IMR-90 (cell line): ENCODE measurements at places on chromosomes 6 and 20. TPM values are rescaled to one million over a fixed set of nuclear protein-coding genes. Genes with fewer than 3 reads are reported as not detected.
A peak's percentile ranks its signal among the peaks of the same experiment; 100 is the strongest.

Gene PRPH2
- 0.83 and 1.1 TPM in 2 replicates for total RNA-seq

DNA sequence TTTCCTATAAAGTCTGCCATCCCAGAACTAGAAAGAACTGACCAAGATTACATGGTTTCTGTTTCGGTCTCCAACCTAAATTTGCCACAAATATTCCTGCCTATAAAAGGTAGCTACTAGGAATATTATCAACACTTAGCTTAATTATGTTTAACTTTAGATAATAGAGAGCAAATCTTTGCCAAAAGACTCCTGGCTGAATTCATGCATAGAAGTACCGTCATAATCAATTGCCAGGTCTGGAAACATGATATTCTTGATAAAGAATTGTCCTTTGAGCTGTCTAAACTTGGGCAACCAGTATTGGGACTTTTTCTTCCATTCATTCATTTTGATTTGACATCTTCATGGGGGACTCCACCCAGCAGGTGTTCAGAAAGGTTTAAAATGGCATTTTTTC is 22.4 kb downstream of the CALHM6 start:
- no peak for DNase-seq
- no peaks in the 10 kb centered on the region for H3K4me1 ChIP-seq
- H3K36me3 ChIP-seq: no peaks in the 10 kb centered on the region

Gene PTGIS
- total RNA-seq: 1.1 and 1.6 TPM in 2 replicates

GRCh38 chr6:15527838-15528617 is 134.8 kb downstream of the DTNBP1 start:
- no peaks in the 10 kb centered on the region for H3K27me3 ChIP-seq
- no peak overlapping the region for H3K27ac ChIP-seq
- H3K36me3 ChIP-seq: peaks cover 22% of the 10 kb centered on the region
- peak; percentile 44 for DNase-seq

DNA sequence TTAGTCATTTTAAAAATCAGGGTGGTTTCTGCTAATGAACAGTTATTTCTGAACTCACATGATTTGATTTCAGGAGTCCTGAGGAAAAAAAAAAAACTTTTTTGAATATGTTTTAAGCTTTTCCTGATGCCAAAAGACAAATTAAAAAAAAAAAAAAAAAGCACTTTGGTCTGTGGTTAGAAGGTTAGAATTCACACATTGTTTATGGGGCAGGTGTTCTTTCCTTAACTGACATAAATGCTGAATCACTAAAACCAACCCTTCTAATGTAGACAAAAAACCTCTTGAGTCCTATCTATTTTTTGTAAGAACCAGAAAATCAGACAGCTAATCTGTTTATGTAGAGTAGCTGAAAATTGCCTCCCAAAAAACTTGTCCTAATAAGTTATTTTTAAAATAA is 20.4 kb downstream of the THEMIS start:
- no peak overlapping the region for H3K4me3 ChIP-seq
- H3K27ac ChIP-seq: no peak overlapping the region
- no peak for DNase-seq
- H3K27me3 ChIP-seq: no peaks in the 10 kb centered on the region; the same call in 1 of the 2 replicates
- no peaks in the 10 kb centered on the region for H3K4me1 ChIP-seq
- no peaks in the 10 kb centered on the region for H3K36me3 ChIP-seq

DNA sequence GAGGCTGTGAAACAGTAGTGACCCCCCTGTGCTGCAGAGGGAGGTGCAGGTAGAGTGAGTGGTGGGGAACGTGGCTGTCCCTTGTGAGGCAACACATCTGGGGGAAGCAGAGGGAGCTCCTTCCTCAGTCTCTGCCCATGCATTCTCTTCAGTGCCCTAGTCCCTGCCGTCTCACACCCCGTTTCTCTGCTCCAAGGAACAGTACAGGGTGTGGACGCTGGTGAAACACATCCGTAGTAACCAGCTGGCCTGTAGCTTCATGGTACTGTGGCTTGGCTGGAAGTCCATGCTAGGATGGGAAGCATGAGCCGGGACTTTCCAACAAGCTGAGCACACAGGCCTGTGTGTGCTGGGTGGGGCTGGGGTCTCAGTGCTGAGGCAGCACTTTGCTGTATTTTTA is 25.4 kb upstream of the CST3 start:
- H3K27ac ChIP-seq: no peak overlapping the region
- H3K27me3 ChIP-seq: peaks cover 6% of the 10 kb centered on the region
- no peaks in the 10 kb centered on the region for H3K36me3 ChIP-seq
- DNase-seq: no peak
- H3K4me3 ChIP-seq: no peak overlapping the region

Gene C6orf52
- total RNA-seq: not detected in 2 replicates

DNA sequence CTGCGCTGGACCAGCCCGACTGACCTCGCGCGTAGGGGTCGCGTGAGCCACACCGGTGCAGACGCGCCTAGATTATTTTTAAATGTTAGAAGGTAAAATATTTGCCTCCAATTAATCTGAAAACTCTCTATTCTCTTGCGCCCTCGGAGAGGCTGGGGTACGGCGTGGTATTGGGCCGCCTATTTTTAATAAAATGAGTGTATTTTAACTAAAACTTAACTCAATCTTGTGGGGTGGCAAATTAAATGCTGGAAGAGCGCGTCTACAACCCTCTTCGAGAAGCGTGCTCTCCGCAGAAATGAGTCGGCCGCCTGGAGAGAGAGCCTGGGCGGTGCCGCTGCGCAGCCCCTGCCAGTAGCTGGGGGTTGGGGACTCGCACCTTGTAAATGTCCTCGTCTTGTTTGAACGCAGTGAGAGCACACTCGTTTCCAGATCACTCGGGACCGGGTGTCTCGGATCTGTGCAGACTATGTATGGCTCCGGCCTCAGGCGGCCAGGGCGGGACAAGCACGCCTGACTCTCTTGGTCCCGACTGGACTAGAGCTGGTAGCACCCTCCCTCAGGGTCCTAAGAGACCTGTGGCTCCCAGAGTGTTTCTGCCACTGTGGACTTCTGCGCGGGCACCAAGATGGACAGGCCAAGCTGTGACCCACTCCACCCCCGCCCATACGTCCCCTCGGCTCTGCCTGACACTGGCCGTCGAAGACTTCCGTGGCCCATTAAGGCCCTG is 2.0 kb upstream of the MAFB start:
- peaks cover 73% of the 10 kb centered on the region for H3K27me3 ChIP-seq
- H3K36me3 ChIP-seq: no peaks in the 10 kb centered on the region
- DNase-seq: no peak

Gene HSPA1L
- 1.3 and 1.4 TPM in 2 replicates for total RNA-seq

- peaks cover 31% of the 10 kb centered on the region for H3K36me3 ChIP-seq
- no peaks in the 10 kb centered on the region for H3K27me3 ChIP-seq
- H3K27ac ChIP-seq: no peak overlapping the region
- DNase-seq: peak; percentile 39
Measured at GRCh38 chr20:19802492-19803158, 44.6 kb downstream of the RIN2 start.

Gene OR2J3
- total RNA-seq: not detected in 2 replicates

Gene SLC17A3
- not detected in 2 replicates for total RNA-seq

DNA sequence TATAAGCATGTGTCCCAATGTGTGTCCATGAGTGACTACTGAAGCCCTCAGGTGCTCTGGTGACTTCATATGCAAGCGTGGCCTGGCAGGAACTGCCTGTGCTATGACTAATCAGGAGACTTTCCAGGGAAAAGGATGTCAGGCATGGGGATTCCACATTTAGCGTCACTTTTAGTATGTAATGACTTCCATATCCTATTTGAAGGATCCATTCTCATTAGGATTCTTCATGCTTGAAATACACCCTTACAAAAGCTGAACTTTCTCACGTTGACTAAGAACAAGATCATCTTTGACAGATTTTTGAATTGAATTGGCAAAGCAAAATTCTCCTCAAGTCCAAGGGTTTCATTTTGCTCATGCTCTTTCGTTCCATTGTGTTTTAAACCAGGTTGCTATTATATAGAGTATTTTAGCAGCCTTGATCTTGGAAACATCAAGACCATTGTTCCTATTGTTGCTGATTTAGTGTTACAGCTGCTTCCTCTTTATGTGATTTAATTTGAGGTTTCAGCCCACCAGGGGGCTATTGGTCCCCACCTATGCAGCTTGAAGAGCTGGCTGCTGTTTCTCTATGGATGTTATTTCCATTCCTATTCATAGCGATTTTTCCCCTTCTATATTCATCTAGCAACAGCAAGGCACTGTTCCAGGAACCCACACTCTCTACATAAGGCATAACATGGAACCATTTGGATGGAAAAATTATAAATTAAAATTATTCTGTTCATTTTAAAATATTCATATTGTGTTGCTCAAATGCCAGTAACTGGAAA is 418.6 kb downstream of the CDKAL1 start:
- H3K4me3 ChIP-seq: no peak overlapping the region
- no peaks in the 10 kb centered on the region for H3K27me3 ChIP-seq
- H3K27ac ChIP-seq: no peak overlapping the region
- DNase-seq: peak; percentile 83
- peaks cover 5% of the 10 kb centered on the region for H3K4me1 ChIP-seq

DNA sequence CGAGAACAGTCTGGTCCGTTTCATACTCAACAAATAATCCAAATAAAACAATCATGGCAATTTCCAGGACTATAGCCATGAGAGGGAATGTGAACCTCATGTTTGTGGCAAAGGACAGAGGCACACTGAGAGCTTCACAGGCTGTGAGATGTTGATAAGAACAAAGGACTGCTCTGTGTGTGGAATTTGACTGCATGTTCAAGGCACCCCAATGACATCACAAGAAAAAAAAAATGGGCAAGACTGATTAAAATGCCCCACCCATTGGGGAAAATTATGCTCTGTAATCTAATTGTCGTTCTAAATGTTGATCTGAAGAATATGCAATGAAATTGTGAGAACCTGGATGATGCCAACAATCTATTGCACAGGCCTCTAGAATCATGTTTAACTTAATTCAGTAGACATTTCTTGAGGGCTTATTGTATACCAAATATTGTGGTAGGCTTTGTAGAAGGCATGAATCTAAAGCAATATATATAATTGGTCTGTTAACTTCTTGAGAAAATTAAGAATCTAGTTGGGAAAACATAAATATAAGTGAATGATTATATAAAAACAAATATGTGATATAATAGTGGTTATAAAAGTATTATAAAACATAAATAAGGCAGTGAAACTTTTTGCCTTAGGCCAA is at the start of gene RHAG:
RHAG (minus strand) TSS at position 127 of the 637 bp plus-strand sequence; CDS start at position 100, 27 bp downstream.
- no peaks in the 10 kb centered on the region for H3K36me3 ChIP-seq
- H3K4me1 ChIP-seq: no peaks in the 10 kb centered on the region
- DNase-seq: no peak
- no peaks in the 10 kb centered on the region for H3K27me3 ChIP-seq
- H3K27ac ChIP-seq: no peak within 1 kb of the TSS

Gene FRS3
- 0.28 and 0.54 TPM in 2 replicates for total RNA-seq

- no peaks in the 10 kb centered on the region for H3K27me3 ChIP-seq
- no peak overlapping the region for H3K4me3 ChIP-seq
Measured at GRCh38 chr20:7147220-7147601, 379.7 kb downstream of the BMP2 start.

Gene OPRL1
- total RNA-seq: 0.28 and 0.36 TPM in 2 replicates

Gene CRIP3
- total RNA-seq: not detected in 2 replicates
